ENCODE measurements at places on chromosomes 12 and 14. TPM values are rescaled to one million over a fixed set of nuclear protein-coding genes. Genes with fewer than 3 reads are reported as not detected.

Gene SOX5
- total RNA-seq, result not detected

Gene CPNE6
- total RNA-seq, result not detected

Gene CDC42BPB
- total RNA-seq, result 72.8 TPM

Gene CD69
- total RNA-seq, result not detected

Gene KRT80
- total RNA-seq, result 71.0 TPM

Gene GLT8D2
- total RNA-seq, result not detected

Gene COX8C
- total RNA-seq, result not detected
